Stimulated activated CD8-positive, alpha-beta memory T cell treated with anti-CD3 and anti-CD28 coated beads, Interleukin-15, amount 100 ng/mL, for 24 hours (primary cell): ENCODE measurements at places on chromosomes 7 and 10.

GRCh38 chr7:111025006-111025405 lies 65.9 kb upstream of the LRRN3 start:
- no peak for DNase-seq

DNA sequence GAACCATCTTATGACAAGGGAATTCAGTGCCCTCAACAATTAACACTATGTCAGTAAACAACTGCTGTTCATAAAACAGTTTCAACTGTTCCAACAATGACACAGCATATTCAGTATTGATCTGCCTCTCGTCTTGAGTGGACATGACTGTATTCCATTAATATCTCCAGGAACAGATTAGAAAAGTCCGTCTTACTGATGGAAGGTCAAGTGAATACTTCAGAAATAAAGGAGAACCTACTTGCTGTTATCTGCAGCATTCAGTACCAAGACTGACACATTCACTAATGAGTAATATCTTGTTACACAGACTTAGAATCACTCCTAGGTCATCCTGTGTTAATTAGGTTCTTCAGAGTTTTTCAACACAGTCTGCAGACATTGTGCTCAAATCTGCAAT lies 12.1 kb downstream of the KBTBD2 start:
- no peak for DNase-seq

GRCh38 chr10:68301790-68302502 lies 29.9 kb upstream of the HNRNPH3 start:
- no peak for DNase-seq

DNA sequence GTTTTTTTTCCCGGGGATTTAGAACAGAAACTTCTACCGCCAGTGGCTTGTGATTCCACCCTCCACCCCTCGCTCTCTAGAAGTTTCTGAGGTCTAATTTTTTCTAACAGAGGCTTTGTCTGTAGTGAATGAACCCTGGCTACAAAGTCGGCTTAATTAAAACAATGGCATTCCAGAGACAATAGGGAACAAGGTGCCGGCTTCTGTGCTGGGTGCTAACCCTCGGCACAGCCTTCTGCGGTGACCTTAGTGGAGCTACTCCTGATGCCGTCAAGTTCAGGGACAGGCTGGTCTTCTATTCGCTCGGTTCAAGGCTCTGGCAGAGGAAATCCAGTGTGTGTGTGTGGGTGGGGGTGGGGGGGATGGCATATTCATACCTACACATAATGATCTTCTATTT lies 32.1 kb upstream of the ENO4 start:
- DNase-seq, result no peak

DNA sequence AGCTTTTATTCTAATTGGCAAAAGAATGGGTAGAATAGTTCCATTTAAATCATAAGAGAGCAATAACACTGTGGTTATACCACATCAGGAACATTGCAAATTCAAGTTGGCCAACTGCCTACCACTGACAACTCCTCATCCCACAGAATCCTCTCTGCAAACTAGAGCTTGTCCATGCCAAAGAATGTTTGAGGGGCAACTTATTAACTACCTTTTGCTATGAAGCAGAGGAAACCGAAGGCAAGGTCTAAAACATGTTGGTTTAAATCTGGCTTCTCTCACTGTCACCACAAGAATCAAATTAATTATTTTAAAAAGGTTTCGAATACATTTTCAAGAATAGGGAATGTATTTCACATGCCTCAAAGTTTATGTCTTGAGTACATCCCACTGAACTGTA lies 36.0 kb downstream of the RHOBTB1 start:
- no peak for DNase-seq

DNA sequence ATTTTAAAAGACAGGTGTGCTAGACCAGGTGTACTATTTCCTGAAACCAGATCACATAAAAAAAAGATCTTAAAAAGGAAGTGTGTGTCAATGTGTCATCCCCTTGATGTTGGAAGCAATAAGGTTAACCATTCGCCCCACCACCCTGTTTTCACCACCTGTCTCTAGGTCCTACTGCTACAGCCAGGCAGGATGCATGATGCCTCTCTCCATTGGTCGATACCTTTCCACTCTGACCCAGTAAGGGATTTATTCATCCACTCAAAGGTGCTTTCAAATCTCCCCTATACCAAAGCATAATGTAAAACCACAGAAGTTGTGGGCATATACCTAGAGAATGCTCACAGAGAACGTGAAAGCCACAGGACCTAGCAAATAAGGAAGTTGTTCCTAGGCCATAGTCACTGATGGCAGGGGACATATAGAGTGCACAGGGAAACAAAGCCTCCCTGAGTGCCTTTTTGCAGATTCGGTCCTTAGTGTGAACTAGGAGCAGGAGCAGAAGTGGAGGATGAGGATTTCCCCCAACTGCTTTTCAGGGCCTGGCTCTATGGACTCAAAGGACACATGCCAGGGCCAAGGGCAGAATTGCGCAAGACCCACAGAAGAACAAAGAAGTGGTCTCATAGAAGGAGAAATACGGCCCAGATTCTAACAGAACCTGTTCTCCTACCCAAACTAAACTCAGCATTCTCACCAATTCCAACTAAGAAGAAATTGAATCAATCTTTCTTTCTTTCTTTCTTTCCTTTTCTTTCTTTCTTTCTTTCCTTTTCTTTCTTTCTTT lies 631.5 kb upstream of the NRP1 start:
- DNase-seq, result no peak

DNA sequence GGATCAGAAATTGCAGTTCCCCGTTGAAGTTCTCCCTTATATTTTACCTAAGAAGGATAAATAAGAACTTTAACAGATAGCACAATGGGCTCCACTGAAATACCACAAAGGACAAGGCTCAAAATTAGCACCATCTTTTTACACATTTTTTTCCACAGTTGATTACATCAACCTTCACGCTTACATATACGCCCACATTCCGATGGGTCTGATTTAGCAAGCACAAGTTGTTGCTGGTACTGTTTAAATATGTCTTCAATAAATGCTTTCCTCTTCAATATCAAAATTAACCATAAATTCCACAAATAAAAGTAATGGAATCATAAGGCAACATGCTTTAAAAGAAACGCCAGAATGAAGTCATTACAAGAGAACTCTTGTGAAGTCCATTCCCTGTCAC lies 79.5 kb downstream of the NEBL start:
- no peak for DNase-seq

DNA sequence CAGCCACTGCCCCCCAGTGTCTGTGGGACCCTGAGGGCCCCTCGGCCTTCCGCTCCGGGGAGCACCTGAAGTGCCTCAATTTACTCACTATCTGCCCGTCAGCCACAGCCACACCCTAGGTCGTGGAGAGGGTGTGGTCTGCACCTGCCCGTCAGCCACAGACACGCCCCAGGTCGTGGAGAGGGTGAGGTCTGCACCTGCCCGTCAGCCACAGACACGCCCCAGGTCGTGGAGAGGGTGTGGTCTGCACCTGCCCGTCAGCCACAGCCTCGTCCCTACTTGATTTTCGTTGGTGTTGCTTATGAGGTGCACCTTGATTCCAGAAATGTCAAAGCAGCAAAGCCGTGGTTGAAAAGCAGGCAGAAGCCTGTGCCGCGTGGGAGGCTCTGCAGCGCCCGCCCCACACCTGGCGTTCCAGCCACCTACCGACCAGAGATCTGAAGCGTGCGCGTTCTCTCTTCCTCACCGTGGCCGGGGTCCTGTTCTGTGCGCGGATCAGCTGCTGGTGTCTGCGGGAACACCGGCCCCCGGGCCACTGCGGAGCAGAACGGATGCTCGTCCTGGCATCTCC lies 101.6 kb downstream of the DYNC2I1 start:
- no peak for DNase-seq

DNA sequence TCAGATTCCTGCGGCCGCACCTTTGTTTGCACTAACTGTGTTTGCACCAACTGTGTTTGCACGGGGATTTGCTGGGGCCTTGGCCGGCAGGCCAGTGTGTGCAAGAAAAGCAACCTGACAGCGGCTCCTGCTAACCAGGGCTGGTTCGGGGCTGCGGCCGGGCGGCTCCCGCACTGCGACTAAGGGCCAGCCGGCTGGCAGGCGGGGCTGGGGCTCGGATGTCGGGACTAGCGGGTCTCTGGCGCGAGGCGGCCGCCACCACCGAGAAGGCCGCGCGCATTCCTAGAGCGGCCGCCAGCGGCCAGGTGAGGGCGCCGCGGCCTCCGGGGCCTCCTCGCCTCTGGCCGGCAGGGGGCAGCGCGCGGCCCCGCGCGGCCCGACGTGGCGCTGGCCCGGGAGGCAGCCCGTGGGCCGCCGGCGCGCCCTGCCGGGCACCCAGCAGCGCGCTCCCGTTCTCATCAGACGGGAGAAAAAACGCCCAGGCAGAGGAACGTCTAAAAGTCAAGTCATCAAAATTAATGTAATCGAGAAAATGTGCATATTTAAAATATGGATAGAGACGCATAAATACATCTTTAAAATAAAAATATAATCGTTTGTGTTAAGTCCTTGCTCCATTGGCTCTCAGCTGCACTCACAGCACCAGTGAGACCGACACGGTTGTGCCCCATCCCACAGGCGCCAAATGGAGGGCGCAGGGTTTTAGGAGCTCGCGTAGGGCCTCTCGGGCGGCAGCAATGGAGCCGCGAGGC lies 38.5 kb downstream of the ZNF777 start:
- DNase-seq, result peak; percentile 50

- DNase-seq, result no peak
These were observed 31.7 kb downstream of the ASB4 start for GRCh38 chr7:95517458-95517857.

DNA sequence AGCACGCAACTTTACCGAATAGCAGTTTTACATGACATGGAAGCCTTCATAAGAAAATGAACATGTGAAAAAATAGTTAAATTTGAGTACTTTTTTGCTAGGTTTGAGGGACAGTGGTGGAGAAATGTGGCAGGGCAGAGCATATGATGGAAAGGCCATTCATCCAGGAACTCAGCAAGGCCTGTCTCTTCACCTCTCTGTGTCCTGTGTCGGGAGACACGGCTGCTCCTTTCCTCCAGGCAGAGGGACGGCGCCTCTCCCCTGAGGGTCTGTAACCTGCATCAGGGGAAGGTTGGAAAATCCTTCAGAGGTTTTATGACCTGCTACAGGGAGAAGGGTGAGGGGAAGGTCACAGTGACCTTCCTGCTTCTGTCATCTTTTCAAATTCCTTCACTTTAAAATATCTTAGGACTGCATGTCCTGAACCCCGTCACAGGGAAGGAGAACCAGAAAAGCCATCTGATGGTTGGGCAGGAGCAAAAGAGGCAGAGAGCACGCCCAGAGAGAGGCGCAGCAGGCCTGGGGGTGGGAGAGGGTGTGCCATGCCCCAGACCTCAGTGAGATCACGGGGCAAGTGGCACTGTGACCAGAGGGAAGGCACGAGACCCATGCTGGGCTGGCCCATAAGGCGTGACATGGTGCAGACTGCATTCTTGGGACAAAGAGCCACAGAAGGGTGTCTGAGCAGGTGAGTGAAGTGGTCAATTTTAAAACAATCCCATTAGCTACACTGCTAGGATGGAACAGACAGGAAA lies 44.0 kb downstream of the GSDME start:
- no peak for DNase-seq

DNA sequence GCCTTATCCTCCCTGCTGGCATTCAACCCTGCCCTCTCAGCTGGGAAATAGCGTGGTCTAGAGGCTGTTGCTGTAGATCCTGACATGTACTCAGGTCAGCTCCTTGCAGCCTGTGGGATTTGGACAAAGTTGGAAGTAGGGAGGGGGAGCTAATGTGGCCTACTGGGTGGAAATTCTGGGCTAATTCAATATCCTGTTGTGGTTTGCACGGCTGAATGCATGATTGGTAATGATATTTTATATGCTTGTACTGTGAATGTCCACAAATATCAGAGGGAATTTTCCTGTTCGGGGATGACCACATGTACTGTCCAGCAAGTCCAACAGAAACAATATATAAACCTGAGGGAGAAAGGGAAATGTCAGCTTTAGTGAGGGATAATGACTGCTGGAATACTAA lies 22.1 kb upstream of the NPVF start:
- DNase-seq, result no peak

- DNase-seq, result no peak
These were observed 22.2 kb upstream of the TPST1 start for GRCh38 chr7:66182920-66183319.

DNA sequence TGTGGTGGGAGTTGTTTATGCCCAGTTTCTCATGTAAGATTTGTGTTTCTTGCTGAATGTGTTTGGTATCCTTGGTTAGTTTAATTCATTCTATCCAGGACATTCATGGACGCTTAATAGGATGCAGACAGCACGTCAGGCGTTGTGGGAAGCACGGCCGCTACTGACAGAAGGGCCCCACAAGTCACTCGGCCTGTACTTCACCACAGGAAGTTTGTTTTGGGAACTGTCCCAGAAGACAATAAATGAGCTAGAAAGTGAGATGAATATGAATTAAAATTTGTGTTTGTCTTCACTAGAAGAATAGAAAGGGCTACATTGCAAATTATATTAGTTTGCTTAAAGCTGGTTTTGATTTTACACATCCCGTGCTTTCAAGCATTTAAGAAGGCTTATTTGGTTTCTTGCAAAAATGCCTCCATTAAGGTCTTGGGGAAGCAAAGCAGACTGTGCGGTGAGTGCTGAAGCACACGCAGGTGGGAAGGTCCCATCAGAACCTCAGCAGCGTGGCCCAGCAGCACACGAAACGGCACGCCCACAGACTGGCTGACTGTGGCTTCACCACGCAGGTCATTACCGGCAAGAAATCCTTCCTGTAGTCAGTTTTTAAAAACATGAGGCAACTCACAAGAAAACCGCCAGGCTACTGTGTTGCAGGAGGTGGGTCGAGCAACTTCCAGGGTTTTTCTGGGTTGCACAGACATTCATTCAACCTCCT lies 74.1 kb downstream of the VIPR2 start:
- no peak for DNase-seq

GRCh38 chr7:86644282-86645224 lies 844 bp downstream of the GRM3 start:
- no peak for DNase-seq

- no peak for DNase-seq
These were observed 25.1 kb downstream of the AP5Z1 start for GRCh38 chr7:4800487-4800886.

- DNase-seq, result no peak
These were observed 67.9 kb upstream of the ANTXRL start for GRCh38 chr10:46218921-46219320.

DNA sequence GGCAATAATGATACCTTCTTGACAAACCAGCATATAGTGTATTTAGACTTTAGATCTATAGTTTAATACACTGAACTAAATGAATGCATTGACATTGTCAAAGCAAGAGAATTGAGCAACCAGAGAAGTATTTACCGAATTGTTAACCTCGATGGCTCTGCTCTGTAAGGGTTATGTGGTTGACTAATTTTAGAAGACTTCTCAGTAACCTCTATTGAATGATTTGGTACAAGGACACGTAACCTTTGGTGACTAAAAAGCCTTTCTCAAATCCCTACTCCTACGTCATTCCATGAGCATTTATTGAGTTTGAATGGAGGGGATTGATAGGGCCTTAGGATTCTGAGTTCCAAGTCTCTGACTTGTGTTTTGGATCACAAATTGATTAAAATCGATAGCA lies 67.6 kb downstream of the MDFIC start:
- DNase-seq, result no peak
